Right renal cortex interstitium (tissue), 3 donors: ENCODE measurements at places on chromosomes 4 and X. TPM values are rescaled to one million over a fixed set of nuclear protein-coding genes. Genes with fewer than 3 reads are reported as not detected.

DNA sequence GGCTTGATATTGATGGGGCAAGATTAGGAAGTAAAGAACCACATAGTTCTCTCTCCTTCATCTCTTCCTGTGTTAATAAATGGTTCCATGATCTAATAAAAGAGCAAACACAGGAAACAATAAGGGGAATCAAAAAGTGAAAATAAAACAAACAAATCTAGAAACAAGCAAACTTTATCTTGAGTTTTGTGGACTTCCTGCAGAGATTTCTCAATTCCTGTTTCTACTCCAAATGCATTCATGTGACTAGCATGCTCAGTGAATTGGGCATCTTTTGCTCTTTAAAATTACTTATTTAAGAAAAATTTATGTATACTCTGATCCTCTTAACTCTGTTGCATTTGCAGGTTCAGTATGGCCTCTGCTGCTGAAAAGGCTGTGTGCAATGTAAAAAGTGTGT, 682.0 kb downstream of the KCTD8 start:
- DNase-seq = no peak

The RPL39 gene
- 2,845 TPM for polyA plus RNA-seq

DNA sequence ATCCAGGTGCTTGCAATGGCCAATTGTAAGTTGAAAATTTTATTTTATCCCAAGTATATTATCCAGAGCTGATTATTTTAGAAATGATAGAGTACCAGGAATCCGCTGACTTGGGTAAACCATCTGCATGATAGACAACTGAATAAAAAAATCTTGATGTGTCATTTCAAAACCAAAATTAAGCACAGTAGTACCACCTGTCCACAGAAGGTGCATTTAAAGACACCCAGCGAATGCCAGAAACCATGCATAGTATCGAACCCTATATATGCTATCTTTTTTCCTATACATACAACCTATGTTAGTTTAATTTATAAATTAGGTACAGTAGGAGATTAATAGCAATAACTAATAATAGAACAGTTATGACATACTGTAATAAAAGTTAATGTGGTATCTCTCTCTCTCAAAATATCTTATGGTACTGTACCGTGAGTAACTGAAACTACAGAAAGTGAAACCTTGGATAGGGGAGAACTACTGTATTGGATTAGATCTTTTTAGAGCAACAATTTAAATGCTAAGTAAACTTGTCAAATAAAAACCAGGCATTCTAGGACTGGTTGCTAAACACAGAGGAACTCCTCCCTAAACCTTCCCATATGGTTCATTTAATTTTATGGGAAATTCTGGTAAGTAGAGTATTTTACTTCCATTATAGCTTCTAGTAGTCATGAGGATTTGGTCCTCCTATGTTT, 6.2 kb downstream of the NEIL3 start:
- DNase-seq = no peak

DNA sequence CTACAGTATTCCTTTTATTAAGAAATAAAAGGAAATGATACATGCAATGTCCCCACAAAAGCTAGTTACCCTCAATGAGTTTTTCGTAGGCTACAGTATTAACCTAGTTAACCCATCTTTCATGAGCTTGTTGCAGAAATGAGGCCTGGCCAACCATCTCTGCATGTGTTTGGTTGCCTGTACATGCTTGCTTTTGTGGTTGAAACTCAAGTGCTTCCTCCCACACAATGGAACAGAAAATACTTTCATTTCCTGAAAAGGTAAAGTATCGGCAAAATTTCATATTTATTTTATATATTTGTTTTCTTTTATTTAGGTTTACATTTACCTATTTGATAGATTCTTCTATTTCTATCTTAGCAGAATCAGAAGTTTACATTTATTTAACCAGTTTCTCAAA, 214.6 kb upstream of the FAM241A start:
- no peak for DNase-seq

The ZBED1 gene
- polyA plus RNA-seq = 44.4 TPM

The FRMD7 gene
- polyA plus RNA-seq = 1.7 TPM

DNA sequence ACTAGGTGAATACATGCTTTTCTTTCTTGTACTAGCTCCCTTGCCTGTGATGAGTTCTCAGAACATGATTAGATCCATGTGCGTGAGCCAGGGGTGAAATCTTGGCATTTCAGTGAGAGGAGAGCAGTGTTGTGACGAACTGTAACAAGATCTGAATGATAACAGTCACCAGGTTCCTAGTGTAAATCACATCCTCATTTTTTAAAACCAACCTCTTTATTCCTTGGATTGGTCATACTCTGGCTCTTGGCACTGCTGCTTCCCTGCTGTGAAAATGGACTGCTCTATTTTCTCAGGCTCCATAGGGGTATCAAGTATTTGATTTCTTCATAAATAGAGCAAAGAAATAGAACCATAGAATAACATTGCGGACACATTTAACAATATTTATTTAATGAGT, 206.3 kb downstream of the SLC4A4 start:
- DNase-seq = no peak

The ADH1B gene
- polyA plus RNA-seq = 27.2 TPM

The FGA gene
- 1.0 TPM for polyA plus RNA-seq

GRCh38 chr4:123587983-123588494, 191.4 kb downstream of the SPRY1 start:
- DNase-seq = no peak

The FHDC1 gene
- polyA plus RNA-seq = 4.0 TPM

GRCh38 chr4:6071191-6071958, 53.1 kb upstream of the C4orf50 start:
- no peak for DNase-seq

The MGARP gene
- 0.55 TPM for polyA plus RNA-seq
